Kidney (tissue), 22 donors: ENCODE measurements at places on chromosomes 4 and X. TPM values are rescaled to one million over a fixed set of nuclear protein-coding genes. Genes with fewer than 3 reads are reported as not detected.

The RTL3 gene
- not detected for polyA plus RNA-seq

The SLC7A11 gene
- 0.04 TPM for polyA plus RNA-seq

The MAGEC3 gene
- not detected for polyA plus RNA-seq

The PNMA6F gene
- not detected for polyA plus RNA-seq

GRCh38 chr4:79850626-79851025, 222.4 kb downstream of the ANTXR2 start:
- no peak for DNase-seq
